Transverse colon (tissue), 4 donors: ENCODE measurements at places on chromosomes 3 and 15. TPM values are rescaled to one million over a fixed set of nuclear protein-coding genes. Genes with fewer than 3 reads are reported as not detected.

FOXB1 gene
- not detected for total RNA-seq

DNA sequence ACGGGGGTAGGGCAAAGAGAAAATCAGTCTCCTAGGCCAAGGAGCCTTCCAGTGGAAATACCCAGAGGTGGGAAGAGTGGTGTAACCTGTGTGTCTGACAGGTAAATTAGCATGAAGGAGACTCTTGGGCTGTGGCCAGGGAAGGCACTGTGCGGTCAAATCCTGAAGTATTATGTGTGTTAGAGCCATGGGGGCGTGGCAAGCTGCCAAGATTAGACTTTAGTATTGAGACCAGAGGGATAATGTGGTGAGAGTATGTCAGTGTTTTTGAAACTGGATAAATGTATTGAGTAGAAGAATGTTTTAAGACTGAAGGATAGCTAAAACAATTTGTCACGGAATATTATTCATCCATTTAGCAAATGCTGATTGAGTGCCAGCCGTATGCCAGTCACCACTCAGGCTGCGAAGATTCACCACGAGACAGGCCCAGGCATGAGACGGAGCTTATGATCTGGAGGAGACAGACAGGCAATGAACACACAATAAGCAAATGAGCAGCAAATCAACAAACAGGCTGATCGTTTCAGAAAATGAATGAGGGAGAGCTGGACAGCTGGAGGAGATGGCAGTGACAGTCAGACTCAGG lies 445.9 kb downstream of the MCTP2 start:
- H3K27ac ChIP-seq = no peak overlapping the region
- no peak overlapping the region for H3K4me3 ChIP-seq
- H3K27me3 ChIP-seq = no peaks in the 10 kb centered on the region
- no peak for DNase-seq
- no peaks in the 10 kb centered on the region for H3K4me1 ChIP-seq

DNA sequence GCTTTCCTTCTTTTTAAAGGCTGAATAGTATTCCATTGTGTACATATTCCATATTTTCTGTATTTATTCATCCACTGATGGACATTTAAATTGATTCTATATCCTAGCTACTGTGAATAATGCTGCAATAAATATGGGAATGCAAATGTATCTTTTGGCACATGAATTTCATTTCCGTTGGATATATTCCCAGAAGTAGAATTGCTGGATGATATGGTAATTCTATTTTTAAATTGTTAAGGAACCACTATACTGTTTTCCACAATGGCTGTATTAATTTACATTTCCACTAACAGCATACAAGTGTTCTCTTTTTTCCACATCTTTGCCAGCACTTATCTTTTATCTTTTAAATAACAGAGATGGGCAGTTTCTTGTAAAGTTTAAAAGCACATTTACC lies 302.7 kb downstream of the CTNNB1 start:
- DNase-seq = no peak
- H3K27me3 ChIP-seq = no peaks in the 10 kb centered on the region

DNA sequence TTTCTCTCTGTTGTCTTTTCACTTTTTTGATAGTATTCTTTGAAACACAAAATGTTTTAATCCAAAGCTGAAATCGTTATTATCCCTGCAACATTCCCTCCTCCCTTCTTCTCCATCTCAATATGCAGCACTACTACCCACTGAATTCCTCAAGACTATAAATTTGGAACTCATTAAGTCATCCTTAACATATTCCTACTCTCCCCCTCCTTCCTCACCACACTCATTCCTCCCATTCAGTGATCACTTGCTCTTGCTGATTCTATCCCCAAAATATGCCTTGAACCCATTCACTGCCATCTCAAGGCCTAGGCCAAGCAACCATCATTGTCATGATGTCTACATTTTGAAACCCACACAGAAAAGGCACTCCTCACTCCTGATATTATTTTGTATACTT lies 2.4 kb upstream of the PIK3R4 start:
- no peak overlapping the region for H3K27ac ChIP-seq
- H3K4me3 ChIP-seq = no peak overlapping the region
- H3K27me3 ChIP-seq = no peaks in the 10 kb centered on the region

DNA sequence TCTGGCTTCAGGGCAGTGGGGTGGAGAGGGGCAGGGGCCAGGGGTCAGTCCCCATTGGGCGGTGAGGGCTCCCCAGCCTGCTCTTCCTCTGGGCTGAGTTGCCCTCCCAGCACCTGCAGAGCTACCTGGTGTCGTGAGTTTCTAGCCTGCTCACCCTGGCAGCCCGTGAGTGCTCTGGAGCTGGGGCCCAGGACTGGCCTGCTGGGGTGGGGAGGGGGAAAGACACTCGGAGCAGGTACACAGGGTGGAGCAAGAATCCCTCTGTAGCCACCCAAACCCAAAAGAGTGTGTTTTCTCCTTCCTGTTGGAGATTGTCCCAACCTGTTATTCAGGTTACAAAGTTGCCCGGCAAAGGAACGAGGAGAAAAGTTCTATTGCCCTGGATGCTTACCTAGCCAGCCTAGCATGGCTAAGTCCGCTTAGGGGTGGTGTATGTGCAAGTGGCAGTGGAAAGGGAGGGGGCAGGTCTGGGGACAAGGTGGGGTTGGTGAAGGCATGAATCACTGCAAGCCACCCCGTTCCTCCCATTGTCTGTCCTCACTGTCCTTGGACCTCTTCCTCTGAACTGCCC lies 8.9 kb downstream of the FAM3D start:
- H3K27me3 ChIP-seq = no peaks in the 10 kb centered on the region
- H3K36me3 ChIP-seq = no peaks in the 10 kb centered on the region
- DNase-seq = peak; percentile 71
- peaks cover 26% of the 10 kb centered on the region for H3K4me1 ChIP-seq
- peak overlapping the region; percentile 65 for H3K27ac ChIP-seq
- no peak overlapping the region for H3K4me3 ChIP-seq

GRCh38 chr15:69893863-69894262 lies 203.9 kb downstream of the TLE3 start:
- no peak overlapping the region for H3K27ac ChIP-seq
- peaks cover 15% of the 10 kb centered on the region for H3K27me3 ChIP-seq
- no peaks in the 10 kb centered on the region for H3K4me1 ChIP-seq
- no peaks in the 10 kb centered on the region for H3K36me3 ChIP-seq

GRCh38 chr3:58658508-58658907 lies 8.1 kb downstream of the FAM3D start:
- H3K27ac ChIP-seq = peak overlapping the region; percentile 65
- H3K36me3 ChIP-seq = no peaks in the 10 kb centered on the region
- DNase-seq = peak; percentile 14
- no peaks in the 10 kb centered on the region for H3K27me3 ChIP-seq

NR1I2 gene
- 220 TPM for total RNA-seq

DNA sequence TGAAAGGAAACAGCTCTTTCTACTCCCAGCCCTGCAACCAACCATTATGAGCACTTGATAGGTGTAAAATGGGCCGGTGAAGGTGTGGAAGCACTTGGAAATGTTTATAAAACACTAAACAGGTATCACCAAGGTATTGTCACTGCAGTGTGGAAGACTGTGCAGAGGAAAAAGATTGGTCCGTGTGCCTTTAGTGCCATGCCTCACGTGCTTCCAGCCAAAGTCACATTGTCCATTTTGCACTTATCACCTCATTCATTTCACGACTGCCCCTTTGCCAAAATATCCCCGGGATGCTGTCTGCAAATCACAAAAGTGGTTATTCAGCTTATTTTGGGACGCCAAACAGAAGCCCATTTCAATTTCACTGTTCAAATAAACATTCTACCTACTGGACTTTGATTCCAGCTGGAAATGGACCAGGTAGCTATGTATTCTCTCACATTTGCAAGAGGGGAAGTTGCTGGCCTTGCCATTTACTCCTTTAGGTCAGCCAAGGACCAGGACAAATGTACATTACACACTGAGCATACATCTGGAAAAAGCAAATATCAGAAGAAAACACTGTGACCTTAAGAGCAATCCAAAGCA lies 58.4 kb downstream of the ARRDC4 start:
- H3K4me1 ChIP-seq = peaks cover 5% of the 10 kb centered on the region
- H3K4me3 ChIP-seq = no peak overlapping the region
- no peak for DNase-seq
- no peaks in the 10 kb centered on the region for H3K27me3 ChIP-seq
- no peaks in the 10 kb centered on the region for H3K36me3 ChIP-seq
- peak overlapping the region; percentile 69 for H3K27ac ChIP-seq

- no peaks in the 10 kb centered on the region for H3K27me3 ChIP-seq
- no peak for DNase-seq
- H3K36me3 ChIP-seq = no peaks in the 10 kb centered on the region
- H3K27ac ChIP-seq = no peak overlapping the region
- peaks cover 47% of the 10 kb centered on the region for H3K4me1 ChIP-seq
Observed at GRCh38 chr3:127731546-127732289, 59.0 kb downstream of the ABTB1 start.

DNA sequence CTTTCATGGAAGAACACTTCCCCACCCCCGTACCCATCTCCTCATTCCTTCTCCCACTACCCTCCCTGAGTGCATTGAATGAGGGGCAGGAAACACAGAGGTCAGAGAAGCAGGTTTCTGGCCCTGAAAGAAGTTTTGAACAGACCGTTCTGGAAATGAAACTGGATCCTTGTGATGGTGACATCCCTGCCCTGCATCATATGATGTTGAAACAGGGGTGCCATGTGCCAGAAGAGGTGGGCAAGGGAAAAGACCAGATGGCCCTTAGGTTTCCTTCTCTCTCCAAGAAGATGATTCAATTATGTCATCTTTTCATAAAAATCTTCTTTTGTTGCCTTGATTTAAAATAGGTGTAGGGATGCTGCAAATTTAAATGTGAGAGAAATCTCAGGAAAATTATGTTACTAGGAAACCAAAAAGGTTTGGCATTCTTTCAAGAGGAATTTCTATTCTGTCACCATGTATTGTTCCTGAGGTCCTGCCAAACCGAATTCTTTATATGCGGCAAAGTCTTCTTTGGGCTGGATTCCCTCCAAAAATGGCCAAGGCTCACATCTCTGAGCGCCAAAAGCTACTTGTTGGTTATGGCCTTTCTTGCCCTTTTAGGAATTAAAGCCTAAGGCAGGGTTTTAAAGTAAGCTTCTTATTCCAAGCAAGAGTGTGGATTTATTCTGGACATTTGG lies 19.9 kb upstream of the TNFAIP8L3 start:
- H3K36me3 ChIP-seq = no peaks in the 10 kb centered on the region
- H3K4me1 ChIP-seq = no peaks in the 10 kb centered on the region
- DNase-seq = no peak
- no peaks in the 10 kb centered on the region for H3K27me3 ChIP-seq
- H3K27ac ChIP-seq = no peak overlapping the region

ADAMTS7 gene
- 1.1 TPM for total RNA-seq

GRCh38 chr15:31337352-31338031 lies 10.9 kb downstream of the KLF13 start:
- DNase-seq = no peak
- no peak overlapping the region for H3K4me3 ChIP-seq
- peak overlapping the region; percentile 74 for H3K27ac ChIP-seq

- H3K4me3 ChIP-seq = no peak overlapping the region
- no peak for DNase-seq
- H3K36me3 ChIP-seq = no peaks in the 10 kb centered on the region
- H3K27me3 ChIP-seq = no peaks in the 10 kb centered on the region
- no peaks in the 10 kb centered on the region for H3K4me1 ChIP-seq
Observed at GRCh38 chr15:32919749-32920414, 202.1 kb downstream of the GREM1 start.

GRCh38 chr15:68730976-68731897 lies 89.5 kb downstream of the ANP32A start:
- peak overlapping the region; percentile 55 for H3K27ac ChIP-seq
- H3K36me3 ChIP-seq = no peaks in the 10 kb centered on the region
- peaks cover 9% of the 10 kb centered on the region for H3K4me1 ChIP-seq
- DNase-seq = peak; percentile 17
- H3K4me3 ChIP-seq = no peak overlapping the region

DNA sequence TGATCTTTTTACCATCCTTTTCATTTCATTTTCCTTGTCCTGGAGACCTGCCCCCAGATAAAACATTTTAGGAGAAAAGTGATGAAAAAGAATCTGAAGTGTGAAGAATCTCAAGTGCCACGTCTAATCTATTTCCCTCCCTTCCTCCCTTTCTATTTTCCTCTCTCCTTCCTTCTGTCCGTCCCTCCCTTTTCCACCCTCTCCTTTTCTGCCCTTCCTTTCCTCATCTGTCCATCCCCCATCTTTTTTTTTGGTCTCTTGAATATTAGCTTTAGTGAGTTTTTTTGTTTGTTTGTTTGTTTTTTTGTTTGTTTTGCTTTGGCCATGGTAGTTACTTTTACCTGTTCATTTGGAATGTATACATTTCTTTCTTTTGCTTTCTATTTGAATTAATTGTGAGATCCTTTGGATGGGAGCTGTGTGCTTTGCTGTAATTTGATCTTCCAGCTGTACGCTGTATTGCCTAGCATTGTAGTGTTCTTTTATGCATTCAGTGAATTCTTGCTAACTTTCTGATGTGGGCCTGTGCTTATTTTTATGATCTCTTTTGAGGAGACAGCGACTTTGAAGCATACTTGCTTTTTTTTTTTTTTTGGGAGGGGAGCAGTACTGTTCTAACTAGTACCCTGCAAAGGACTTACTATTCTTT lies 19.2 kb downstream of the CDIN1 start:
- no peak overlapping the region for H3K4me3 ChIP-seq
- H3K36me3 ChIP-seq = no peaks in the 10 kb centered on the region
- H3K27ac ChIP-seq = no peak overlapping the region
- H3K4me1 ChIP-seq = peaks cover 8% of the 10 kb centered on the region
- DNase-seq = no peak
- H3K27me3 ChIP-seq = no peaks in the 10 kb centered on the region

DNA sequence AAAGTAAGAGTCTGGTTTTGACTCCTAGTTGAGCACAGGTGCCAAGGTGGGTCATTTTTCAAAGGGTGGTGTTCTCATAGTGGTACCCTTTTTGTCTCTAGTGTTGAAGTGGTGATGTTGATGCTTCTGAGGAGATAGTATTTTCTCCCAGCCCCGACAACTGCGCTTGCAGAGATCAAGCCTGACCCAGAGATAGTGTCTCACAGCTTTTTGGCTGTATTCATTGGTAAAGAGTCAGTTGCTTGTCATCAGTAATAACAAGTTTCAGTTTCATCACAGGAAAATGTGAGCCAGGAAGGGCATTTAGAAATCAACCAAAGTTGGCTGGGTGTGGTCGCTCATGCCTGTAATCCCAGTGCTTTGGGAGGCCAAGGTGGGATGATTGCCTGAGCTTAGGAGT lies 139.3 kb downstream of the NFKBIZ start:
- no peak overlapping the region for H3K27ac ChIP-seq
- no peaks in the 10 kb centered on the region for H3K4me1 ChIP-seq
- no peak overlapping the region for H3K4me3 ChIP-seq

- H3K4me3 ChIP-seq = no peak overlapping the region
- DNase-seq = no peak
- H3K4me1 ChIP-seq = no peaks in the 10 kb centered on the region
- H3K27me3 ChIP-seq = no peaks in the 10 kb centered on the region
- H3K27ac ChIP-seq = no peak overlapping the region
Observed at GRCh38 chr3:59368900-59369675, 319.3 kb upstream of the CFAP20DC start.

- H3K4me1 ChIP-seq = peaks cover 8% of the 10 kb centered on the region
- H3K27ac ChIP-seq = no peak overlapping the region
- H3K36me3 ChIP-seq = no peaks in the 10 kb centered on the region
- H3K4me3 ChIP-seq = no peak overlapping the region
- no peak for DNase-seq
Observed at GRCh38 chr3:66048051-66048395, 9.3 kb upstream of the MAGI1 start.

- H3K27ac ChIP-seq = no peak overlapping the region
- H3K4me1 ChIP-seq = no peaks in the 10 kb centered on the region
- H3K36me3 ChIP-seq = no peaks in the 10 kb centered on the region
- no peak for DNase-seq
- H3K27me3 ChIP-seq = no peaks in the 10 kb centered on the region
Observed at GRCh38 chr3:178561239-178561638, 25.0 kb downstream of the KCNMB2 start.
